ENCODE measurements at places on chromosomes 3 and 15.

DNA sequence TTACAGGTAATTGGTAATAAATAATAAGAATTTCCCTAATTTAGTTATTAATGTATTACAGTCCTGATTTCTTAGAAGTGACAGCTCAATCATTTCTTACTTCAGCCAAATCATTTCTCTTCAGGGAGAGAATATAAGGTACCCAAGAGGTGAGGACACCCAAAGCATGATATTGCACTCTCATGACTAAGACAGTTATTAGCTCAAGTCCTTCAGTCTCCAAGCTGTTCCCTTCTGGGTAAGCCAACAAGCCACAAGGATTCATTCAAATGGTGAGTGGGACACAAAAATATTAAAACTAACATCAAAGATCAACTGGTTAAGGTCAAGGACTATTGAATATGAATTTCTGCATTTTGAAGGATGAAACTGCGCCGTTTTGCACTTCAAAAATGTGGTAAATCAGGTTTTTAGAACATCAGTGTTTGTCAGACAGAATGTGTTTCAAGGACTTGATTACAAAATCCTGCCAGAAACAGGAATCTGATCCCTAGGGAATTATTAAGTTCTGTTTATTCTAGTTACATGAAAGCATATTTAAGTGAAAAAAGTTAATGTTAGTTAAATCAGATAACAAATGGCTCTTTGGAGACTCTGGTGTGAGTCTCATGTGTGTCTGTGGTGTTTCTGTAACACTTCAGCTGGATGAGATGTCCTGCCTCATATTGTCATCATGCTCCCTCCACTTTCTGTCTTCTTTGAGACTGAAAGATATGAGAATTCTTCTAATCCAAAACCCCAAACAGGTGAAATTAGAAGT, 101.7 kb upstream of the COL8A1 start:
- no peak for DNase-seq

- DNase-seq = no peak
Measured at GRCh38 chr15:81425905-81426304, 51.9 kb upstream of the TMC3 start.

GRCh38 chr3:23055733-23056376, 147.3 kb upstream of the UBE2E2 start:
- no peak for DNase-seq

GRCh38 chr15:53549697-53550305, 209.7 kb downstream of the WDR72 start:
- DNase-seq = no peak

DNA sequence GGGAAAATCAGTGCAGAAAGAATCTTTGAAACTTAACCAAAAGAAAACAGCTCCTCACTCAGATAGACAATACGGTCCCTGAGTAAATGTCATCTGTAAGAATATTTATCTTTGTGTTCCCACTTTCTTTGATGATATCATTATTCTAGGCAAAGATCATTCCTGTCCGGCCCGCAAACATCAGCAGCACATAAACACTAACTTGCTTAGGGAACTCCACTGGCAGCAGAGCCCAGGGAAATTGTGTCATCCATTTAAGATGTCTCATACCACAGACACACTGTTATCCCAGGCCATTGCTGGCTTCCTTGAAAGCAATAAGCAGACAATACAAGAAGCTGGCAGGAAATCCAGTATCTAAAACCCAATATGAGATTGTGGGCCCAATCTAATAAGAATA, 20.1 kb upstream of the CD96 start:
- no peak for DNase-seq
